ENCODE measurements at places on chromosomes 16 and 17.

DNA sequence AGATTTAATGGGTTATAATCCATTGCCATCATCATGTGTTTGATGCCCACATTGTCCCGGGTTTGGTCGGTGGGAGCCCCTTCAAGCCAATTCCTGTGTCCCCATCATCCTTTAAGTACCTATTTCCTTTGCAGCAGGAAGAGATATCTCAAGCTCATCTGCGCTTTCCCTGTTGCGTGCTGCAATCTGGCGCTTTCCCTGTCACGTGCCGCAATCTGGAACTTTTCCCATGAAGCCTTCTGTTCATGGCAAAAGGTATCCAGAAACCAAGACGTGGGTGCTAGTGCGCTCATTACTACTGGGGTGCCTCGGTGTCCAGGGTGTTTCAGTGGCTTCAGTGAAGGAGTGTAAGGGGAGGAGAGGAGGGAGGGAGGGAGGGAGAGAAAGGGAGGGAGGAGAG lies 174.6 kb upstream of the ZNF469 start:
- DNase-seq: no peak

DNA sequence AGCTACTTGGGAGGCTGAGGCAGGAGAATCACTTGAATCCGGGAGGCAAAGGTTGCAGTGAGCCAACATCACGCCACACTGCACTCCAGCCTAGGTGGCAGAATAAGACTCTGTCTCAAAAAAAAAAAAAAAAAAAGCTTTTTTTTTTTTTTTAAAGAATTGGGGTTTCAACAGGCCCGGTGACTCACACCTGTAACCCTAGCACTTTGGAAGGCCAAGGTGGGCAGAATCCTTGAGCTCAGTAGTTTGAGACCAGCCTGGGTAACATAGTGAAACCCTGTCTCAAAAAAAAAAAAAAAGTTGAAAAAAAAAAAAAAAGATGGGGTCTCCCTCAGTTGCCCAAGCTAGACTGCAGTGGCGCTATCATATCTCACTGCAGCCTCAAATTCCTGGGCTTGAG lies 6.6 kb upstream of the HEXIM2 start:
- DNase-seq: no peak

- DNase-seq: no peak
Observed at GRCh38 chr17:48841395-48841831, 10.6 kb downstream of the CALCOCO2 start.

GRCh38 chr16:1914988-1915387 lies 3.2 kb downstream of the HS3ST6 start:
- DNase-seq: no peak

DNA sequence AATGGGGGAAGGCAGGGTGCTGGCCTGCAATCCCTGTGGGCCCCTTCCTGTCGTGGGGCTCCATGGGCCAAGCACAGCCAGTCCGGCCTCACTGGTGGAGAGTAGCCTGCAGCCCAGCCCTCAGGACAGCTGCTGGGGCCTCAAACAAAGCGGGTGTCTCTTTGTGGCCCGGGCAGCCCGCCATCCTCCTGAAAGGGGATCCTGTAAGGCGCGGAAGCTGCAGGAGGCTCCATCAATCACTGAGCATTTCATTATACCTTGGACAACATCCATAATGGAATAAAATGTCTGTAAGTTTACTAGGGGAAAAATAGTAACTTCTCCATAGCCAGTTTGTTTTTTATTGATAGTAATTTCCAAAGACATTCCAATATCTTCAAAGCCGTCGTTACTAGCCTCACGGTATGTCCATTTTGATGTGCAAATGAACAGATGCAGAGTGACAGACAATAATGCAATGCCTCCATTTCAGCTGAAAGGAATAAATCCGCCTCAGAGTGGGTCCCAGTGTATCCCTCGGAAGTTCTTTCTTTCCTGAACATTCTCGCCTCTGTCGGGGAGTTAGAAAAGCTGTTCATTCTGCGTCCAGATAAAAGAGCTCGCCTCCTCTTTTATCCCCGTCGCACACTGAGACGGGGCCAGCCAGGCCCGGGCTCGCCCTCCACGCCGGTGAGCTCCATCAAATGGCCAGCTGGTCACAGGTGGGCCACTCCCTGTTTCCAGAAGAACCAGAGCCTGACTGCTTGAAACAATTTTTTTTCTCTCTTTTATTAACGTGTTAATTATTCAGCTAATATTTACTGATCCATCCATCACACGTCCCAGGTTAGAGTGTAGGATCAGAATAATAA lies 14.4 kb downstream of the WSCD1 start:
- DNase-seq: no peak

DNA sequence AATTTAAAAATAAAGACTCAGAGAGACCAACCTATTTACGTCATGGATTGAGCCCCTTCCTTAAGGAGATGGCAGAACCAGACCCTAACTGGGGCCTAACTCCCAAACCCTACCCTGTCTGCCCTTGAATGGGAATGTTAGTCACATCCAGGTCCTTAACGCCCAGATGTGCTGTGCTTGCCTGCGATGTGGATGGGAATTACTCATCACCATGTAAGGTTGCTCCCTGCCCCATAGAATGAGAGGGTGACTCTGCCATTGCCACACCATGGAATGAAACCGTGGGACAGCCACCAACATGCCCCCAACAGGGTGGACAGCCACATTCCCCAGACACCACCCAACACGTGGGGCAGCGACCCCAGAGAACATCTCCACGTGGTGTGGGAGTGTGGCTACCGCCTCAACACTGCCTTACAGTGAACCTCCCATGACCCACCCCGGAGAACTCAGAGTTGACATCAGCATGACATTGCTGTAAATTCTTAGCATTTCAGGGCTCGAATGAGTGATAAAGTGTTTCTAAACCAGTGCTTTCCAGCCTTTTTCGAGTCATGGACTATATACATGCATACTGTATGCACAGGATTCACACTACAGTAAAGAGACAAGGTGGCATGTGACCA lies 31.8 kb downstream of the SCNN1B start:
- DNase-seq: no peak

GRCh38 chr17:77645072-77646045 lies 313.1 kb upstream of the TNRC6C start:
- DNase-seq: no peak

GRCh38 chr16:15866451-15866850 lies 9.6 kb upstream of the MYH11 start:
- DNase-seq: no peak

- DNase-seq: no peak
Observed at GRCh38 chr17:28518132-28518531, 12.0 kb downstream of the FOXN1 start.

DNA sequence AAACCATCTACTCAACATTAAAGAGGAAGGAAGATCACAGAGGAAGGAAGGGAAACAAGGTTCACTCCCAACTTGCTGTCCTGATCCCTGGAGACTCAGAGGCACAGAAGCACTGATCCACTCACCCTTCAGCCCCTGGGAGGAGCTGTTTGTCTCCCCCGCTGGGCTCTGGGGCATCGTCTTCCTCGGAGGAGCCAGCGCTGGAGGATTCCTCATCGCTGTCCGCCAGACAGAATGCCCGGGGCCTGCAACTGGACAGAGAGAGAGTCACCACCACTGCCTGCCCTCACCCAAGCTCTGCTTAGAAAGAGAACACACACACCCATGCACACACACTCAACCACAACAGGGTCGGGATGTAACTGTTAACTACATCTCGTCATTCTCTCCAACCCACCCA lies 24.8 kb upstream of the ERN1 start:
- no peak for DNase-seq

DNA sequence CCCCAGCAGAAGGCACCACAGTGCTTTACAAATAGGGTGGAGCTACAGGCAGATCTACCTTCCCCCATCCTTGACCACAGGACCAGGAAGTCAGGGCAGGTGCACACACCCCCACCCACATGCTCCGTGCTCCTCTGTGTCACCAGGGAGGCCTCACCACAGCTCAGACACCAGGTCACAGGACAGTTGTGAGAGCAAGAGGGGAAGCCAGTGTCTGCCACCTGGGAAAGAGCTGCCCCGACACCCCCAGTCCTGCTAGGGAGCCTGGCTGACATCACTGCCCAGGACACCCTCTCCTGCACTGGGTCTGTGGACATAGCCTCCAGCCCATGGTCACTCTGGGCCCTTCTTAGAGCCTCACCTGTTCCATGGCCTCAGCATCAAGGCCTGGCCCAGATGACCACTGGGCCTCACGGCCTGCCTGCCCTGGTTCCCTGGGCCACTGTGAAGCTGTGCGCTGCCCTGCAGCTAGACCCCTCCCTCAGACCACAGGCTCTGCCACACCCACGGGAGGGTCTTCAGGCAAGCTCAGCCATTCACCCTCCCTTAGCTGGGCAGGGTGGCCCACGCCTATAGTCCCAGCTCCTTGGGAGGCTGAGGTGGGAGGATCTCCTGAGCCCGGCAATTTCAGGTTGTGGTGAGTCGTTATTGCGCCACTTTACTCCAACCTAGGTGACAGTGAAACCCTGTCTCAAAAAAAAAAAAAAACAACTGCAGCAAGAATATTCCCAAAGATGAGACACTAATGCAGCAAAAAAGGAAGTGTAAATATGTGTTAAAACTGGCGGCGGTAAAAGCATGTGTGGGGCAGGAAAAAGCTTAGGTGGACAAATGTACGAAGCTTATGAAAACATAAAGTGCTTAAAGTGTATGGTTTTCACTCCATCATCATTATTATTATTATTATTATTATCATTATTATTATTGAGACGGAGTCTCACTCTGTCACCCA lies 14.2 kb downstream of the POLR3K start:
- DNase-seq: peak; percentile 86

Measured in GM12892 (cell line).